ENCODE measurements at places on chromosomes 6 and 20.

- no peak overlapping the region for H3K27ac ChIP-seq
- H3K4me3 ChIP-seq: peak overlapping the region; percentile 45
- H3K36me3 ChIP-seq: peaks cover 10% of the 10 kb centered on the region
- H3K27me3 ChIP-seq: no peaks in the 10 kb centered on the region
- DNase-seq: peak; percentile 97
- H3K4me1 ChIP-seq: peaks cover 4% of the 10 kb centered on the region
Observed at GRCh38 chr6:13454286-13455221, 32.8 kb downstream of the GFOD1 start.

- no peaks in the 10 kb centered on the region for H3K4me1 ChIP-seq
- no peaks in the 10 kb centered on the region for H3K36me3 ChIP-seq
- H3K27ac ChIP-seq: no peak overlapping the region
- H3K27me3 ChIP-seq: no peaks in the 10 kb centered on the region
- no peak overlapping the region for H3K4me3 ChIP-seq
- no peak for DNase-seq
Observed at GRCh38 chr20:24678351-24679106, 209.1 kb downstream of the SYNDIG1 start.

DNA sequence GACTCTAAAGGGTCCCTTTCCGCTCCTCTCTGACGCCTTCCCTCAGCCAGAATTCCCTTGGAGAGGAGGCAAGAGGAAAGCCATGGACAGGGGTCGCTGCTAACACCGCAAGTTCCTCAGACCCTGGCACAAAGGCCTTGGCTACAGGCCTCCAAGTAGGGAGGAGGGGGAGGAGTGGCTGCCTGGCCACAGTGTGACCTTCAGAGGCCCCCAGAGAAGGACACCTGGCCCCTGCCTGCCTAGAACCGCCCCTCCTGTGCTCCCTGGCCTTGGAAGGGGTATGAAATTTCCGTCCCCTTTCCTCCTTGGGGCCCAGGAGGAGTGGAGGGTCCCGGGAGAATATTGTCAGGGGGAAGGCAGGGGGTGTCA is 2.7 kb downstream of the VEGFA start:
- H3K27ac ChIP-seq: peak overlapping the region; percentile 84
- peaks cover 10% of the 10 kb centered on the region for H3K36me3 ChIP-seq
- no peaks in the 10 kb centered on the region for H3K27me3 ChIP-seq
- no peak for DNase-seq
- H3K4me3 ChIP-seq: no peak overlapping the region

DNA sequence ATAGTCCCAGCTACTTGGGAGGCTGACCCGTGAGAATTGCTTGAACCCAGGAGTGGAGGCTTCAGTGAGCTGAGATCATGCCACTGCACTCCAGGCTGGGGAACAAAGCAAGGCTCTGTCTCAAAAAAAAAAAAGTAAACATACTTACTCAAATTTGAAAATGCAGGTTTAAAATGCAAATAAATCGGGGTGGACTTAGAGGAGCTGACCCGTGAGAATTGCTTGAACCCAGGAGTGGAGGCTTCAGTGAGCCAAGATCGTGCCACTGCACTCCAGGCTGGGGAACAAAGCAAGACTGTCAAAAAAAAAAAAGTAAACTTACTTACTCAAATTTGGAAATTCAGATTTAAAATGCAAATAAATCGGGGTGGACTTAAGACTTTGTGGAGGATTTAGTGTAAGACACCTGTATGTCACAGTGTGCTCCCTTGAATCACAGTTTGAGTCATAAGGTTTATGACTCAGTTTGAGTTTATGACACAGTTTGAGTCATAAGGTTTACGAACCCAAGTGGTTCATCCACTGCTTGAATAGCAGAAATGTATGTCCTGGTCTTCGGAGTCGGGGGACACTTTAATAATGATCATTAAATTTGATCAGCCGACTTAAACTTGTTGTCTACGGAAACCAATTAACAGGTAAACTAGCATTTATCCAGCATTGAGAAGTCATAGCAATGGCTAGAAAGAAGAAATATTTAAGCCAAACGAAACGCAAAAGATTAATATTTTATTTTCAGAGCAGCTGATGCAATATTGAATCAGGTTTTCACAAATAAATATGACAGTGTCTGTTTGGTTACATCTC is 6.8 kb upstream of the MRPS10 start:
- H3K4me1 ChIP-seq: no peaks in the 10 kb centered on the region
- H3K36me3 ChIP-seq: peaks cover 8% of the 10 kb centered on the region
- DNase-seq: no peak
- H3K27ac ChIP-seq: no peak overlapping the region
- H3K27me3 ChIP-seq: no peaks in the 10 kb centered on the region
- no peak overlapping the region for H3K4me3 ChIP-seq

DNA sequence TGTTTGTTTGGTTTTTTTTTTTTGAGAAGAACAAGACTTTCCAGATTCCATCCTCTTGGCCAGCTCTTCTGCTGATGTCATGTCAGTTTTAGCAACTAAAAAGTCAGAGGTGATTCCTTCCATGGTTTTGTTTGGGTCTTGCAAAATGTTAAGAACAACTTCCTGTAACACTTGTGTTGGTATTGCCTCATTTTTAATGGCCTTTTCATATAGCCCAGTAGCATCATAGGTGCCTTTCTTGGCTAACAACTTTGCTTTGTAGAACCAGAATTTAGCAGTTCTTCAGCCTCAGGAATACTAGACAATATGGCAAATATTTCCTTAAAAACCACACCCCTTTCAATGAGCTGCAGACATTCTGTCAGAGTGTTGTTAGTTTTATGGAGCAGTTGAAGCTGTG is 99.5 kb upstream of the SIRPG start:
- no peak overlapping the region for H3K4me3 ChIP-seq
- H3K27me3 ChIP-seq: no peaks in the 10 kb centered on the region
- H3K27ac ChIP-seq: no peak overlapping the region

- H3K27ac ChIP-seq: no peak overlapping the region
- no peaks in the 10 kb centered on the region for H3K27me3 ChIP-seq
- H3K4me1 ChIP-seq: peaks cover 89% of the 10 kb centered on the region
- H3K36me3 ChIP-seq: no peaks in the 10 kb centered on the region
- DNase-seq: no peak
- H3K4me3 ChIP-seq: no peak overlapping the region
Observed at GRCh38 chr6:36035225-36035624, 7.6 kb downstream of the MAPK14 start.

GRCh38 chr20:37406010-37406998 is 60.4 kb downstream of the SRC start:
- H3K4me3 ChIP-seq: peak overlapping the region; percentile 46
- H3K27ac ChIP-seq: no peak overlapping the region
- H3K27me3 ChIP-seq: no peaks in the 10 kb centered on the region
- H3K36me3 ChIP-seq: peaks cover 3% of the 10 kb centered on the region
- peaks cover 20% of the 10 kb centered on the region for H3K4me1 ChIP-seq

DNA sequence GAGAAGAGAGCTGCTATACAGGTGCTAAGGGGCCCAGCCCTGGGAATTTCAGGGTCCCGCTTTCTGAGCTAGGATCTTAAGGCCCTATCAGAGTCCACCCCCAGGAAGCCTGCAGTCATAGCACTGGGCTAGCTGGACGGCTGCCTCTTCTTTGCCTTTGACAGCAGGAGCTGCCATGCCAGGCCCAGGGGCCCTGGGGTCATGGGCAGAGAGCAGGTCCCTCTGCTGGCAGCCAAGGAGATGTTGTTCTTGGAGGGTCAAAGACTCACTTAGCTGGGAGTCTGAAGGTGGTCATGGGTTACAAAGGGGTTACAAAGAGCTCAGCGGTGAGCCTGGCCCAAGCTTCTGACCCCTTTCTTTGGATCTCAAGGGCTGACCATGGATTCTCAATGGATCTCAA is 52.7 kb downstream of the RPP21 start:
- H3K27me3 ChIP-seq: peaks cover 34% of the 10 kb centered on the region
- peaks cover 10% of the 10 kb centered on the region for H3K4me1 ChIP-seq
- no peak overlapping the region for H3K27ac ChIP-seq
- DNase-seq: peak; percentile 26
- no peak overlapping the region for H3K4me3 ChIP-seq
- no peaks in the 10 kb centered on the region for H3K36me3 ChIP-seq

DNA sequence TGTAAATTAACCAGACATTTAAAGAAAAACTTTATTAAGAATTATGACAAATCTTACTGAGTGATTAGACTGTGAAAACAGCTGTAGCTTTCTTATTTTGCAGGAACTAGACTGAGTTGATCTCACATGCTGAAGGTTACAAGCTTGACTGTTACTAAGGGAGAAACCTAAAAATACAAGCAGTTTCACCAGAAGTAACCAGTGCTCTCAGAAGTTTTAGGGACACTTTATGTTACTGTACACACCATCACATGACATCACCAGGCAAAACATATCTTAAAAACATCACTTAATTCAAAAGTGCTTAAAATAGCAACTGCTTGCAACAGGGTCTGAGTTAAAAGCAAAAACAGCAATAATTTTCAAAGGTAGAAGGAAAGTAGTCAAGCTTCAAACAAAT is 5.4 kb downstream of the FBXO30 start:
- peaks cover 18% of the 10 kb centered on the region for H3K4me1 ChIP-seq
- no peaks in the 10 kb centered on the region for H3K27me3 ChIP-seq
- H3K27ac ChIP-seq: no peak overlapping the region
- DNase-seq: peak; percentile 8
- peaks cover 16% of the 10 kb centered on the region for H3K36me3 ChIP-seq

GRCh38 chr6:167855825-167856425 is 29.2 kb downstream of the AFDN start:
- peak overlapping the region; percentile 72 for H3K27ac ChIP-seq
- no peaks in the 10 kb centered on the region for H3K36me3 ChIP-seq
- no peaks in the 10 kb centered on the region for H3K4me1 ChIP-seq
- H3K27me3 ChIP-seq: peaks cover 3% of the 10 kb centered on the region
- no peak overlapping the region for H3K4me3 ChIP-seq
- no peak for DNase-seq

GRCh38 chr6:2215342-2215741 is 30.1 kb downstream of the GMDS start:
- no peaks in the 10 kb centered on the region for H3K27me3 ChIP-seq
- DNase-seq: no peak
- no peaks in the 10 kb centered on the region for H3K36me3 ChIP-seq
- no peaks in the 10 kb centered on the region for H3K4me1 ChIP-seq
- no peak overlapping the region for H3K4me3 ChIP-seq
- H3K27ac ChIP-seq: no peak overlapping the region

DNA sequence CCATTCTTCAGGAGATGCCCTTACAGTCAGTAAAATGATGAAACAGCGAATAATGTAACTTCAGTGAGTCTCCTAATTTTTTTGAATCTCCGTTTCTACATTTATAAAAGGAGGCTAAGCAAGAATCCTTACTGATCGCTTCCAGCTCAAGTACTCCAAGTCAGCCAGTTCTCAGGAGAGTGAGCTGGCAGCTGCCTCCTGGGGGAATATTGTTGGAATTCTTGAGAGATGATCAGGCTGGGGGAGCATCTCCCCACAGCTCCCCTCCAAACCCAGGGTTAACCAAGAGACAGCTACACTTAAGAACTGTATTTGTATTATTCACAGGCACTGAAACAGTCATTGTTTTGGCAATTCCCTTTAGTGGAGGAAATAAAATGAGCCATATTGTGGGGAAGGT is 89.1 kb upstream of the PCSK2 start:
- no peaks in the 10 kb centered on the region for H3K4me1 ChIP-seq
- H3K36me3 ChIP-seq: no peaks in the 10 kb centered on the region
- H3K27ac ChIP-seq: no peak overlapping the region
- DNase-seq: no peak

DNA sequence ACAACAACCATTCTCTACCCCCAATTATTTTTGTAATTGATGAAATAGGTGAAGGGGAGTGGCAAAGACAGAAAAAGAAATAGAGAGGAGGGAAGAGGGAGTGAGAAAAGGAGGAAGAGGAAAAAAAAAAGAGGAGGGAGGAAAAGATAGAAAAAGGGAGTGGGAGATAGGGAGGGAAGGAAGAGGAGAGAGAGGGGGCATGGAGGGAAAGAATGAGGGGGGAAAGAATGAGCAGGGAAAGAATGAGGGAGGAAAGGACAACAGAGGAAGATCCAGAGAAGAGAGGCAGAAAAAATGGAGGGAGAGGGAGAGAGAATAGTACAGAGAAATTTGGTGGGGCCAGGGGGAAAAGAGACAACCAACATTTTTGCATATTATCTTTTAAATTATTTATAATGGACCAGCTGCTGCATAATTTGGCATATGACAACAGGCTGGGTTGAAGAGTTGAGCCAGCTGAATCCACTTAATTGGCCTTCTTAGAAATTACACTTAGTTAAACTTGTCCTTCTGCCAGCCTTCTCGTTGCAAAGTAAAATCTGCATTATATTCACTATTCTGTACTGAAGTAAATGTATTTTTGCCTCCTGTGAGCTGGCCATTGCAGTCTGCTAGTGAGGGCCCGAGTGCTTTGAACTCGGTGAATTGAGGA is 101.0 kb downstream of the ARHGAP18 start:
- peaks cover 14% of the 10 kb centered on the region for H3K36me3 ChIP-seq
- no peak overlapping the region for H3K27ac ChIP-seq
- H3K4me1 ChIP-seq: no peaks in the 10 kb centered on the region
- H3K27me3 ChIP-seq: no peaks in the 10 kb centered on the region
- no peak overlapping the region for H3K4me3 ChIP-seq
- no peak for DNase-seq
